ENCODE measurements at places on chromosomes 1 and 21.

DNA sequence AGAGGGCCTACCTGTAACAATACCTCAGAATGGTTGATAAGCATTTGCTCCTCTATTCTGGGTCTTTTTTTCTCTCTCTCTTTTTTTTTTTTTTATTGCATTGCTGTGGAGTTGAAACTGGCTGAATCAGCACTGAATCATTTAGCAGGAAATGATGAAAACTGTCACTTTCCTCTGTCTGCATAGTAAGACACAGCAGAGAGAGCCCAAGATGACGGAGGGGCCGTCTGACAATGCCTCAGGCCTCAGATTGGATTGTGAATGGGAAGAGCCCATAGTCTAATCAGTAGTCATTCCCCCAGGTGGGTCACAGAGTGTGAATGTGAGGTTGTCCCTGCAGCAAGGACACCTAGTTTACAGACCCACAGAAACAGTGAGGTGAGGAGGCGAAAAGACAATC lies 193.2 kb upstream of the PLXNA2 start:
- DNase-seq, result no peak

DNA sequence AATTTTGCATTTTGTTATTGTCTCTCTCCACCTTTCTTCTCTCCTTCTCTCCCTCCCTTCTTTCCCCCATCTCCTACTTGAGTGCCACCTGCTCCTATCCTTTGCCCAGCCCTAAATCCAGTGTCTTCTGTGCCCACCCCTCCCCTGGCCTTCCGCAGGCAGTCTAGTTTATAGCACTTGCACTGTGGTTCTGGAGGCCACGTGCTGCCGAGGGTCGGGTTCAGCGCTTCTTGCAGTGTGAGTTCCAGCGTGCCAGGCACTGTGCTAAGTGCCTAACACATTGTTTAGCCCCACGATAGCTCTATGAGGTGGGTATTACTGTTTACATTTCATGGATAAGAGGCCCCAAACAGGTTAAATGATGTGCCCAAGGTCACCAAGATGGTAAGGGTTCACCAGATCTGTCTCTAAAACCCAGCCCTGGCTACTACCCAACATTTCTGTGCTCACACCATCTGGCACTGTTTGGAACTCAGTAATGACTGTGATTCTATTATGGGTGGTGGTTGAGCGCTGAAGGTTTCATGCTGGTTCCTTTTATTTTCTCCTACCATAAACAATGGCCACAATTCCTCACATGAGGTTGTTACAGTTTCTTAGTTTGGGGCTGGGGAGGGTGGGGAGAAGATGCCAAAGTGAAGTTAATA lies 14.1 kb upstream of the ATP1A4 start:
- DNase-seq, result no peak

DNA sequence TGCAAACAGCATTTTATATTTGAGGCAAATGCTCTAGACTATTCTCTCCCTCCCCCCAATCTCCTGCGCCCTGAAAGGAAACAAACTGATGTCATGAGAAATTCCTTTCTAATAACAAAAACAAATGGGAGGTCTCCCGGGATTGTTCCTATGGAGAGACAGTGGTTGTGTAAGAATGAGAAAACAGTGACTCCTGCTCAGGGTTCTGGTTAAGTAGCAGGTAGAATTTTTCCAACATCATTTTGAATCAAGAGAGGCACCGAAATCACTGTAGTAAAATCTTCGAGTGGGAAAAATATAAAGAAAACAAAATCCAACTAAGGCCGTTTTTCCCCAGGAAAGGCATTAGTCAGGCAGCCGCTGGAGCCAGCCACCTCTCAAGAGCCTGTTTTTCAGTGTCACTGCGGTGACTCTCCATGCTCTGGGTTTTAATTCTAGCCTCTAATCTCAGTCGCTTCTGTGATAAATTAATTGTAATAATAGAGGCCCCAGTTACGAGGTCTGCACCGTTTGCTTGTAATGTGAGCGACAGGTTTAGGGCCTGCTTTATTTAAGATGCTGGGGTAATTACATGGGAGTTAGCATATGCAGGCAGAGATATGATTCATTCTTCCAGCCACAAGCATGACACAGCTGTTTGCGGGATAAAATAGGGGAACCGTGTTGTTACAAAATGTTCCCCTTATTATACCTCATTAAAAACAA lies 80.3 kb downstream of the RNF220 start:
- no peak for DNase-seq

DNA sequence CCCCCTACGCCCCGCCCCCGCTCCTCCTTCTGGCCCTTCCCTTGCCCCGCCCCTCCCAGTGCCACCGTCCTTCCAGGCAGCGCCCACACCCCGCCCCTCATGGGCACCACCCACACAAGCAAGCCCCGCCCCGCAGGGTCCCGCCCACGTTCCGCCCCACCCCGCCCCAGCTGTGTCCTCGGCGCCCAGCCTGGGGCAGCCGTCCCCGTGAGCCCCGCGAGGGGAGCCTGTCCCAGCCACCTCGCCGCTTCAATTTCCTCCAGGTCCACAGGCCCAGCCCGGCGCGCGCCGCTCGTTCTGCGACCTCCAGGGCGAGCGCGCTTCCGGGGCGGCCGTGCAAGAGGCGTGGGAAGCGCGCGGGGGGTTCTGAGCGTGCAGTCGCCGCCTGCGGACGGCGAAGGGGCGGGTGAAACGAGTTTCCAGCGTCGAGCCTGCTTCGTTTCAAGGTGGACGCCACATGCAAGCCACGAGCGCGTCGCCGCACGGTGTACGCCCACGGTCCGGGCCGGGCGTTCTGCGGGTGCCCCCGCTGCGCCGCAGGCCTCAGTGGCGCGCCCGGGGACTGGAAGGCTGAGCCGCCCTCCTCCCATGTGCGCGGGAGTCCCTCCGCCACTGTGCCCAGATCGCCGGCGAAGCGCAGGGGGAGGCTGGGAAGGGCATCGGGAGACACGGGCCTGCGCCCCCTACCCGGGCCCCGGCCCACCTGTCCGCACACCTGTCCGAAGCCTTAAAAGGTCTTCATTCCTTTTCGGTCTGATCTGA lies 10.8 kb upstream of the FAAP20 start:
- peak; percentile 89 for DNase-seq

GRCh38 chr1:165924117-165924516 lies 96.7 kb downstream of the UCK2 start:
- no peak for DNase-seq

- no peak for DNase-seq
These were observed 94.5 kb upstream of the LPGAT1 start for GRCh38 chr1:211925016-211925415.

DNA sequence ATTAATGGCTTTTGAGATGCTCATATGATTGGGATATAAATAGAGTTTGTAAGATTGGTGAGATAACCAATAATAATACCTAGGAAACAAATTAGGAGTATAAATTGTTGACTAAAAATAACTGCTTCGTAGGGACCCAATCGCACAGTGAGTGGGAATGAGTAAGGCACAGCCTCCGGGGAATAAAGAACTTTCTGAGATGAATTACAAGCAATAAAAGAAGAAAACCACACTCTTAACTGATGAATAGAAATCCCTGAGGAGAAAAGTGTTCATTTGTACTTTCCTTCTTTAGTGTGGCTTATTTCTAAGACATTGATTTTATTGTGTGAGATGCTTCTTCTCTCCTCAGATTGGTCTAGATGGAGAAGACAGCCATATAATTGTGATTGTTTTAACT lies 443.4 kb upstream of the PRMT6 start:
- DNase-seq, result no peak

GRCh38 chr21:39097335-39097861 lies 85.9 kb downstream of the PSMG1 start:
- no peak for DNase-seq

DNA sequence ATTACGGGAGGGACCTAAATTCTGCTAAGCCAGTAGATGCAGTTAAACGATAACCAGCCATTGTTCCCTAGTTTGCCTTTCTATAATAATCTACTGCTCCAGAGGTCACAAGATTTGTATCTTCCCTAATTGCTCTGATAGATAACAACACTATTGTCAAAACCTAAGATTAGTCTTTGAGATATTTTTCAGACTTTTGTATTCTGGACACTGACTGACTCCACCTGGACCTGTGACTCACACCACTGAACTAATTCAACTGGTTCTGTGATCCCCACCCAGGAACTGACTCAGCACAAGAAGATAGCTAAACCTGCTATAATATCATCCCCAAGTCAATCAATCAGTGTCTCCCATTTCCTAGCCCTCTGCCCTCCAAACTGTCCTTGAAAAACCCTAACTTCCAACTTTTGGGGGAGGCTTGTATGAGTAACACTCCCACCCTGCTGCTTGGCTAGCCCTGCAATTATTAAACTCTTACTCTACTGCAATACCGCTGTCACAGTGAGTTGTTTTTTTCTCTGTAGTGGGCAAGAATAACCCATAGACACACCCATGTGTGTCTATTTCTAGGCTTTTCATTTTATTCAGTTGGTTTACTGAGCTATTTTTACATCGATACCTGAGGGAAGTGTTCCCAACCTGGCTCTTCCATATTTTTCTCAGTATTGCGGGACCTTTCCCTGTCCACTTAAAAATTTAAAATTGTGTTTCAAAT lies 11.2 kb downstream of the KIFAP3 start:
- DNase-seq, result no peak

DNA sequence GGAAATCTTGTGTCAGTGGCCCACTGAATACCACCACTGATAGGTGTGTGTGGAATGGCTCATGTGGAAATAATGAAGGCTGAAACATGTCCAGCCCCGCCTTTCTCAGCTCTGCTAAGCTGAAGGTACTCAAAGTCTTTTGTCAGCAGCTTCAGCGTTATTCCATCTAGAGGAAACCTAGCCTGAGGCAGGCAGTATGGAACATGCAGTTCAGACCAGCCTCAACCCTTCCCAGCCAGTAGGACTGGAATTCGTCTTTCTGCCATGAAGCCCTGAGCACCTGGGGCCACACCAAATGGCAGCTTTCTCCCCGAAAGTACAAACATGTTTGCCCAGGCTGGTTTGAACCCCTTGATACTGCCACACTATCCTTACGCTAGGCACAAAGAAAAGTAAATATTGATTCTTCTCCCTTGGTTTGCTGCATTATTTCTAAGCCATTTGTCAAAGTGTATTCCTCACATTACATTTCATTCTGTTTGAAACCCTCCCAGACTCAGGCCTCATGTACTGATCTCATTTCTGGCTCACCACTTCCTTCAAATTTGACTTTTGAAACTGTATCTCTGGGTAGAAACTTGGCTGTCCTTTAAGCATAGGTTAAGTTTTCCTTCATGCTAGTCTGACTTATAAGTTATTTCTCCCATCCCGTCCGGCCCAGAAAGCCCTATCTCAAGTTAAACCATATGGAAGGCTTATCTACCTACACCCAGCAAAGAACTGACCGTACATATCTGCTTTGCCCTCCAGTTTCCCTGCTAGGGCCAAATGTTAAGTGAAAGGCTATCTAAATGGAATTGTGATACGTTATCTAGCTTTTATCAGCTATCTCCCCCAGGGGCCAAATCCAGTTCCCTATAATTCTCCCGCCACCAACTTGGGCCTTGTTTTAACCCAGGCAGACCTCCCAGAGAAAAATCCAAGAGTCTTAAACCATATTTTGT lies 45.7 kb upstream of the HOOK1 start:
- no peak for DNase-seq

DNA sequence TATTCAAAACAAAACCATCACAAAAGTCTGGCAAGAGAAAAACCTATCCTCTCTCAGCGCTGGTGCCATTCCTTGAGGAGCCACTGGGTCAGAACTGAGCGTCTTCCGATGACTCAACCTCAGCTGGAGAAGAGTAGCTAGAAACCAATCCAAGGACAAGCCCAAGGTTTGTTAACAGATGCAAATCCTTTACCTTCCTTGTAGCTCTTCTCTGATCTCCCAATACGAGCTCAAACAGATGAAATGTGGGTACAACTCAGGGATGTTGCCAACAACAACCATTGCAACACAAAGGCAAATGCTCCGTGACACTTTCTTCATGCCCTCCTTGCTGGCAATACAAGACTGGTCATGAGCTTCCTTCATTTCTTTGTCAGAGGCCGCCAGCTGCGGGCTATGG lies 337.1 kb downstream of the SIPA1L2 start:
- no peak for DNase-seq

DNA sequence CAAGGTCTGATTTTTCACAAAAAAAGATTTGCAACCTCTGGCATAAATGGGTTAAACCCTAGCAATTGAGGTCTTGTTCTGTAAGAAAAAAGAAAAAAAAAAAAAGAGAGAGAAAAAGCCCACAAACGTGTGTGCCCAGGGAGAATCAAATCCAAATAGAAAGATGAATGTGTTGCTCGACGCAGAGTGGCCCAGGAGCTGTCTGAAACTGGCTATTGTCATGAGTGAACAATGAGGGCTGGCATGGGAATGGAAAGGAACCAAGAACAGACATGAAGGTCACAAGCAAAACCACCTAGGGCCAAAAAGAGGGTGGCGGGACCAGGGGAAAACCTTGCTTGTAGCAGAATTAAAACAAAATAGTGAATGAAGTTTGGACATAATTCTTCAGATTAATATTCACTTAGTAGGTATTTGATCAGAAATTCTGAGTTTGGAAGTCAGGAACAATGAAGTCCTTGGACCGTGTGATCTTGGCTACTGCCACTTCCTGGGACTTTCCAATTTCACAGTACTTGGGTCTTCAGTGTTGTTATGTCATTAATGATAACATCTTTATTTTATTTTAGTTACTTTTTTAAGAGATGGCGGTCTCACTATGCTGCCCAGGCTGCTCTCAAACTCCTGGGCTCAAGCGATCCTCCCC lies 3.1 kb downstream of the ENO1 start:
- no peak for DNase-seq

GRCh38 chr1:226575739-226576378 lies 27.3 kb downstream of the STUM start:
- no peak for DNase-seq

- no peak for DNase-seq
These were observed 14.1 kb downstream of the AZIN2 start for GRCh38 chr1:33094971-33095604.
